ENCODE measurements at places on chromosomes 6 and 20. TPM values are rescaled to one million over a fixed set of nuclear protein-coding genes. Genes with fewer than 3 reads are reported as not detected.

DNA sequence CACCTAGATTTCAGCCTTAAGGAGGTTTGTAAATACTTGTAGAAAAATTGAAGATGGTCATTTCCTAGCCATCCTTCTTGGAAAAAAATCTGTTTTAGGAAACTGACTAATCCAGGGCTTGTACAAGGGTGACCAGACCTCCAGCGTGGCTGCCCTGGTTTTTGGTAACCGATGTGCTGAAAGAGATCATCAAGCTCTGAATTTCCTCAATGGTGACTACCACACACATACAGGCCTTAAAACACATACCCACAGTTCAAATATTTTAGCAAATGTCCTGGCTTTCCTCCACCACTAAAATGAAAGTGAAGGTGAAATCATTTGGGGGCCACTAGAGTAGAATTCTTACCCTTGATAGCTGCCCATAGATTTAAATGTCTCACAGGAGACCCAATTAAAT lies 215.3 kb upstream of the SUPT3H start:
- no peaks in the 10 kb centered on the region for H3K36me3 ChIP-seq
- peaks cover 8% of the 10 kb centered on the region for H3K4me1 ChIP-seq
- peaks cover 4% of the 10 kb centered on the region for H3K27me3 ChIP-seq
- no peak for DNase-seq

- DNase-seq: no peak
- no peaks in the 10 kb centered on the region for H3K4me1 ChIP-seq
- no peak overlapping the region for H3K27ac ChIP-seq
- no peaks in the 10 kb centered on the region for H3K27me3 ChIP-seq
Measured at GRCh38 chr20:20184706-20185105, 132.4 kb downstream of the CFAP61 start.

GRCh38 chr20:11451793-11452291 lies 465.9 kb upstream of the BTBD3 start:
- H3K4me1 ChIP-seq: peaks cover 46% of the 10 kb centered on the region
- H3K27me3 ChIP-seq: no peaks in the 10 kb centered on the region
- no peak for DNase-seq
- no peak overlapping the region for H3K27ac ChIP-seq
- no peaks in the 10 kb centered on the region for H3K36me3 ChIP-seq

DNA sequence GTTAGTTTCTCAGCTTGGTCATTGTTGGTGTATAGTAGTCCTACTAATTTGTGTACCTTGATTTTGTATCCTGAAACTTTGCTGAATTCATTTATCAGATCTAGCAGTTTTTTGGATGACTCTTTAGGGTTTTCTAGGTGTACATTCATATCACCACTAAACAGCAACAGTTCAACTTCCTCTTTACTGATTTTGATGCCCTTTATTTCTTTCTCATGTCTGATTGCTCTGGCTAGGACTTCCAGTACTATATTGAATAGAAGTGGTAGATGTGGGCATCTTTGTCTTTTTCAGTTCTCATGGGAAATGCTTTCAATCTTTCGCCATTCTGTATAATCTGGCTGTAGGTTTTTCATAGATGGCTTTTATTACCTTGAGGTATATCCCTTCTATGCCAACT lies 61.3 kb upstream of the HEY2 start:
- DNase-seq: no peak
- no peaks in the 10 kb centered on the region for H3K36me3 ChIP-seq
- H3K27me3 ChIP-seq: peaks cover 2% of the 10 kb centered on the region

DNA sequence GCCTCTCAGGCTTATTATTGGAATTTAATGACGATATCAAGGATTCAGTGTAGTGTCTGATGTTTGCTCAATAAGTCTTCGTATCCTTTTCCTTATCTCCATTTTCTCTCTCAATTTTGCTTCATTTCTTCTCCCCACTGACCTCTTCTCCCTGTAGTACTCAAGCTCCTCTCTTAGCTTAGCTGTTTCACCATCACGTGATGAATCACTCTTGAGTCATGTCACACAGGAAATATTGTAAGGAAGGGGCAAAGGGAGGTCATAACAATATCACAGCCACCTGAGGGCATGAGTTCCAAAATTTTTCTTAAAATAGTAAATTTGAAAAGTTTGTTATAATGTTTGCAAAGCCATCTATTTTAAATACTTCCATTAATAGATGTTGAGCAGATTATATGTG lies 392.2 kb upstream of the MARCKS start:
- H3K4me3 ChIP-seq: no peak overlapping the region
- H3K27me3 ChIP-seq: no peaks in the 10 kb centered on the region
- H3K36me3 ChIP-seq: no peaks in the 10 kb centered on the region
- H3K27ac ChIP-seq: no peak overlapping the region
- H3K4me1 ChIP-seq: peaks cover 14% of the 10 kb centered on the region

- no peak overlapping the region for H3K4me3 ChIP-seq
- H3K27me3 ChIP-seq: no peaks in the 10 kb centered on the region
- no peak overlapping the region for H3K27ac ChIP-seq
Measured at GRCh38 chr6:4103929-4104328, 25.0 kb upstream of the FAM217A start.

GRCh38 chr20:62248890-62249560 lies 10.7 kb downstream of the OSBPL2 start:
- no peak for DNase-seq
- no peak overlapping the region for H3K4me3 ChIP-seq
- H3K27me3 ChIP-seq: no peaks in the 10 kb centered on the region
- peaks cover 4% of the 10 kb centered on the region for H3K36me3 ChIP-seq

- DNase-seq: no peak
- no peak overlapping the region for H3K4me3 ChIP-seq
Measured at GRCh38 chr20:63651942-63652191, 1.4 kb downstream of the STMN3 start.

- H3K4me1 ChIP-seq: no peaks in the 10 kb centered on the region
- no peaks in the 10 kb centered on the region for H3K36me3 ChIP-seq
- H3K4me3 ChIP-seq: no peak overlapping the region
Measured at GRCh38 chr20:24730750-24731149, 218.3 kb upstream of the CST7 start.

Gene RIN2
- 119 TPM for total RNA-seq

Gene RSPO4
- total RNA-seq: not detected

Gene ATP6V1G2
- total RNA-seq: 0.84 TPM

Gene LPA
- not detected for total RNA-seq

Gene HLA-DQA1
- not detected for total RNA-seq

Gene POU5F1
- total RNA-seq: not detected

Gene SYCP2L
- not detected for total RNA-seq

Gene SYNGAP1
- 15.1 TPM for total RNA-seq
